ENCODE measurements at places on chromosomes 4 and X. TPM values are rescaled to one million over a fixed set of nuclear protein-coding genes. Genes with fewer than 3 reads are reported as not detected.

- DNase-seq, result no peak
- H3K4me1 ChIP-seq, result no peaks in the 10 kb centered on the region
- H3K27ac ChIP-seq, result no peak overlapping the region
- no peaks in the 10 kb centered on the region for H3K27me3 ChIP-seq
- no peak overlapping the region for H3K4me3 ChIP-seq
Observed at GRCh38 chr4:81684352-81684751, 212.6 kb upstream of the RASGEF1B start.

DNA sequence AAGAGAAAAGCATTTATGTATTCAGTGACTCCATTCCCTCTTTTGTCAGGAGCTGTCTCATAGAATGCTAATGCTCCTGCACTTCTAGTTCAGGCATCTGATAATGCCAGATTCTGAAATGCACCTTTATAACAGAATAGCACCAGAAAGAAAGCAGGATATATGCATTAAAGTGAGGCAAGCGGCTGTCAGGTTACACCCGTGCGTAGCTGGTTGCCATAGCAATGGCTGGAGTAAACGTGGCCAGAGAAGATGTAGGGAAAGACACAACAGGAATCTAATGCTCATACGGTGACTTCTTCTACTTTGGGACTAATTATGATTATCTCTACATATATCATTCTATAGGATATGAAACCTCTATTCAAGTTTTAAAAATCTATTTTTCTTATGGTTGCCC lies 5.9 kb downstream of the EMCN start:
- no peaks in the 10 kb centered on the region for H3K4me1 ChIP-seq
- DNase-seq, result no peak
- H3K4me3 ChIP-seq, result no peak overlapping the region
- H3K36me3 ChIP-seq, result no peaks in the 10 kb centered on the region
- peaks cover 8% of the 10 kb centered on the region for H3K27me3 ChIP-seq

- H3K4me3 ChIP-seq, result no peak overlapping the region
- H3K27me3 ChIP-seq, result no peaks in the 10 kb centered on the region
- no peaks in the 10 kb centered on the region for H3K36me3 ChIP-seq
- no peak overlapping the region for H3K27ac ChIP-seq
- H3K4me1 ChIP-seq, result no peaks in the 10 kb centered on the region
Observed at GRCh38 chr4:19259920-19260319, 991.8 kb upstream of the SLIT2 start.

DNA sequence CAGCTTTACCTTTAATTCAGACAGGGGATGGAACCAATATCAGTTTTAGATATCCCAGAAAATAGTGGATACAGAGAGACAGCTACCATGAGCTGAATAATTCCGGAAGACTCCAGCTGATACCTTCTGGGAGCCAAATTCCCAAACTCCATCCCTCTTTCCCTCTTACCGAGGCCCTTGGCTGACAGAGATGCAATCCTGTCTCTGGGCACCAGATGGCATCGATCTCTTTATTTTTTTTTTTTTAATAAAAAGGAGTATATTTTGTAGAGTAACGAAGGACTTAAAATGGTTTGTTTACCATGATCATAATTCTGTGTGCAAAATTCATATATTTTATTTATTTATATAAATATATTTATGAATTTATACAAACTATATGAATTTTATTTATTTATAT lies 31.0 kb downstream of the RAB40A start:
- H3K27ac ChIP-seq, result no peak overlapping the region
- no peaks in the 10 kb centered on the region for H3K4me1 ChIP-seq
- no peak for DNase-seq
- H3K27me3 ChIP-seq, result no peaks in the 10 kb centered on the region

- H3K4me1 ChIP-seq, result peaks cover 42% of the 10 kb centered on the region
- H3K27ac ChIP-seq, result no peak overlapping the region
- H3K27me3 ChIP-seq, result no peaks in the 10 kb centered on the region
- DNase-seq, result peak; percentile 18
- H3K4me3 ChIP-seq, result no peak overlapping the region
Observed at GRCh38 chr4:89334311-89334710, 26.7 kb upstream of the GPRIN3 start.

DNA sequence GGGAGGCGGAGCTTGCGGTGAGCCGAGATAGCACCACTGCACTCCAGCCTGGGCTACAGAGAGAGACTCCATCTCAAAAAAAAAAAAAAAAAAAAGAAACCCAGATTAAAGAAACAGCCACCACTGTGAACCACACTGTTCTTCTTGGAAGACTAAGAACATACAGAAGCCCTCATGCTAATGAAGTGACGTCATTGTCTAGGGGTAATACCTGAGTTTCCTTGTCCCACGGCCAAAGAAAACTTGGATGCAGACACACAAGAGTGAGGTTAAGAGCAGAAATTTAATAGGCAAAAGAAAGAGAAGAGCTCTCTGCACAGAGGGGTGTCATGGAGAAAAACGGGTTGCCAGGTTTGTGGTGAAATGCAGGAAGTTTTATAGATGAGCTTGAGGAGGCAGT lies 691.6 kb downstream of the NLGN4X start:
- H3K36me3 ChIP-seq, result no peaks in the 10 kb centered on the region
- no peaks in the 10 kb centered on the region for H3K27me3 ChIP-seq
- H3K27ac ChIP-seq, result no peak overlapping the region

L1CAM gene
- polyA plus RNA-seq, result 0.55 TPM

- H3K36me3 ChIP-seq, result no peaks in the 10 kb centered on the region
- no peak for DNase-seq
- peaks cover 40% of the 10 kb centered on the region for H3K4me1 ChIP-seq
- no peak overlapping the region for H3K27ac ChIP-seq
Observed at GRCh38 chr4:679104-679481, 4.8 kb downstream of the MYL5 start.

All from CD14-positive monocyte (primary cell).